ENCODE measurements at places on chromosomes 3 and 15.

GRCh38 chr3:14352002-14352627, 50.3 kb upstream of the SLC6A6 start:
- peak; percentile 92 for DNase-seq

GRCh38 chr15:65512807-65513416, 4.6 kb downstream of the DPP8 start:
- no peak for DNase-seq

GRCh38 chr3:114440700-114441099, 146.9 kb downstream of the TIGIT start:
- no peak for DNase-seq

DNA sequence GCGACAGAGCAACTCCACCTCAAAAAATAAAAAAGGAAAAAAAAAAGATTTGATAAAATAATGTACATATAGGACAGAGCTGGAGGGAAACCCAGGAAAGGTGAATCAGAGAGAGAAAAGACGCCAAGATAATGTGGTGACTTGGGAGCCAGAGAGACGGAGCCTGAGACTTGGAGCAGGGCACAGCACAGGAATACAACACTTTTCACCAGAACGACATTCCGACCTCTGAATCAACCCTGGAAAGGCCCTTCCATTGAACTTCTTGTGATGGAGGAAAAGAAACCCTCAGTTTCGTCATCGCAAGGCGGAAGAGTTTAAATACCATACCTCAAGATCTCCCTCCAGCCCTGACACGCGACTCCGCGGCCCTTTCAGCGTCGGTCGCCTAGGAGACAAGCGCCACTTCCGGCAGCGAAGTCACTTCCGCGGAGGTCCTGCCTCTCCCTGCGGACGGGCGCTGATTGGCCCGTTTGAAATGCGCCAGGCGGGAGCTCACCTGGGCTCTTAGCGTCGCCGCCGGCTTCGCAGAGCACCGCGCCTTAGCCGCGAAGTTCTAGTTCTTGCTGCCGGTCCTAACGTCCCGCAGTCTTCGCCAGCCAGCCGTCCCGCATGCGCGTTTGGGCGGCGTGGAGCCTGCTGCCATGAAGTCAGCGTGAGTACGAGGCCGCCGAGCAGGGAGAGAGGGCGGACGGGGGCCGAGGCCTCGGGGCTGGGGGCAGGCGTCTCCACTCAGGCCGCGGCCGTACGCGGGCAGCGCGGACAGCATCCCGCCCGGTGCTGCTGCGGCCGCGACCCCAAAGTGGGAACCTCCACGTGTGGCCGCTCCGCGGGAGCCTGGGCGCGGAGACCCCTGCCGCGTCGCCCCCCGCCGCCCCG, at the start of gene KIF23:
KIF23 (plus strand) TSS at position 528 of the 879 bp plus-strand sequence; CDS start at position 645, 117 bp downstream.
- DNase-seq, result peak; percentile 96

GRCh38 chr15:27671819-27672437, 427.2 kb downstream of the OCA2 start:
- DNase-seq, result no peak

GRCh38 chr3:110296885-110297284, 774.7 kb upstream of the NECTIN3 start:
- DNase-seq, result no peak
